Spleen (tissue), 13 donors: ENCODE measurements at places on chromosomes 5 and 9. TPM values are rescaled to one million over a fixed set of nuclear protein-coding genes. Genes with fewer than 3 reads are reported as not detected.

The ADAMTS13 gene
- total RNA-seq, result 1.1 TPM

DNA sequence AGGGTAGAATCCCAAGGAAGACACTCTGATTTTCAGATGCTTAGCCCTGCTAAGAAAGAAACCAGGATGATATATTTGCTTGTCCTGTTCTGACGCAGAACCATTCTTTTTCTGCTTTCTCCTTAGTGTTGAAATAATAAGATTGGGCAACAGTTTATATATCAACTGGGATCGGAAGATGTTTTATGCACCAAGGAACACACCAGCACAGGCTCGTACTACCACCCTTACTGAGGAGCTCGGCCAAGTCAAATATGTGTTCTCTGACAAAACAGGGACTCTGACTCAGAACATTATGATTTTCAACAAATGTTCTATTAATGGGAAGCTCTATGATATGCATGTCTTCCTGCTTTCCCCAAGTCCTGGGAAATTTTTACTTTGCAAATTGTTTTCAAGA, 19.0 kb upstream of the RUSC2 start:
- H3K4me3 ChIP-seq, result no peak overlapping the region
- H3K27ac ChIP-seq, result no peak overlapping the region
- no peaks in the 10 kb centered on the region for H3K36me3 ChIP-seq
- no peaks in the 10 kb centered on the region for H3K27me3 ChIP-seq
- no peaks in the 10 kb centered on the region for H3K4me1 ChIP-seq
- no peak for DNase-seq

- no peak for DNase-seq
- H3K27ac ChIP-seq, result no peak overlapping the region
- no peaks in the 10 kb centered on the region for H3K36me3 ChIP-seq
- H3K27me3 ChIP-seq, result no peaks in the 10 kb centered on the region
- no peaks in the 10 kb centered on the region for H3K4me1 ChIP-seq
Observed at GRCh38 chr9:112112941-112113681, 62.0 kb downstream of the SUSD1 start.

The OTULINL gene
- 52.5 TPM for total RNA-seq

The FBLL1 gene
- total RNA-seq, result not detected

The TNFSF15 gene
- 0.55 TPM for total RNA-seq

DNA sequence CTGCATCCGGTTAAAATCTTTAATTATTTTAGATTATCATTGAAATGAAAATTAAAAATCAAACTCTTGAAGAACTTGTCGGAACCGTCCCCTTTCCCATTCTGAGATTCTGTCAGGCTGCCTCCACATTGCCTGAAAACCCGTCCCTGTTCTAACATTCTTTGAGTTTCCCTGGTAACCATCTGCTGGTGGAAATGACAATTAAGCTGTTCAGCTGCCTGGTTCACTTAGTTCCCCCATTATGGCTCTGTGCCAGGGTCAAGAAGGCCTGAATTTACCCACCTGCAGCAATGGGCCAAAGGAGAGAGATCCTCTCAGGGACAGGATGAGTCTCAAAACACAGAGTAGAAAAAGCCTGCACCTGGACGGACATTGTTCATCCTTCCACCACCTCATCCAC, 11.8 kb upstream of the TCOF1 start:
- no peaks in the 10 kb centered on the region for H3K36me3 ChIP-seq
- no peaks in the 10 kb centered on the region for H3K27me3 ChIP-seq
- H3K27ac ChIP-seq, result no peak overlapping the region
- no peak for DNase-seq
- H3K4me3 ChIP-seq, result no peak overlapping the region
- peaks cover 4% of the 10 kb centered on the region for H3K4me1 ChIP-seq

DNA sequence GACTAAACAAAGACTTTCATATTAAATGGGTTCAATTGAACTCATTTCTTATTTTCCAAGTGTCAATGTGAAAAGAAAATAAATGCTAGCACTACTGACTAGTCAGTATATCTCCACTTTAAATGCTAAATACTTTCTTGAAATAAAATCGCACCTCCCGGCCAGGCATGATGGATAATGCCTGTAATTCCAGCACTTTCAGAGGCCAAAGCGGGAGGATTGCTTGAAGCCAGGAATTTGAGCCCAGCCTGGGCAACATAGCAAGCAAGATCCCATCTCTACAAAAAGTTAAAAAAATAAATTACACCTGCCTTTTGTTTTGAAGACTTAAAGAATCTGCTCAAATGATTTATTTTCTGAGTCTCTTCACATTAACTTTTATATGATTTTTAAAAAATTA, 34.7 kb downstream of the WDR36 start:
- H3K4me3 ChIP-seq, result no peak overlapping the region
- H3K27me3 ChIP-seq, result no peaks in the 10 kb centered on the region
- DNase-seq, result no peak
- peaks cover 18% of the 10 kb centered on the region for H3K36me3 ChIP-seq
- no peaks in the 10 kb centered on the region for H3K4me1 ChIP-seq

- H3K4me1 ChIP-seq, result no peaks in the 10 kb centered on the region
- DNase-seq, result no peak
- peaks cover 7% of the 10 kb centered on the region for H3K27me3 ChIP-seq
- no peaks in the 10 kb centered on the region for H3K36me3 ChIP-seq
Observed at GRCh38 chr5:141349917-141350619, at the start of gene PCDHGB1. TSS of gene PCDHGB1 (plus strand) at chr5:141350099. CDS start at chr5:141350261, 162 bp downstream.

The CAVIN4 gene
- 0.24 TPM for total RNA-seq
